Astrocyte (in vitro differentiated cells and primary cell): ENCODE measurements at places on chromosomes 2 and 18. TPM values are rescaled to one million over a fixed set of nuclear protein-coding genes. Genes with fewer than 3 reads are reported as not detected.

Gene ATP9B
- 12.6 and 14.3 TPM in 2 replicates for total RNA-seq

Gene CCDC85A
- 6.1 and 8.9 TPM in 2 replicates for total RNA-seq

- peak; percentile 86 for DNase-seq
- H3K4me3 ChIP-seq, result no peak overlapping the region
- H3K27ac ChIP-seq, result no peak overlapping the region
- no peaks in the 10 kb centered on the region for H3K36me3 ChIP-seq
- peaks cover 14% of the 10 kb centered on the region for H3K4me1 ChIP-seq
Observed at GRCh38 chr2:111227716-111228141, 107.0 kb downstream of the BCL2L11 start.

DNA sequence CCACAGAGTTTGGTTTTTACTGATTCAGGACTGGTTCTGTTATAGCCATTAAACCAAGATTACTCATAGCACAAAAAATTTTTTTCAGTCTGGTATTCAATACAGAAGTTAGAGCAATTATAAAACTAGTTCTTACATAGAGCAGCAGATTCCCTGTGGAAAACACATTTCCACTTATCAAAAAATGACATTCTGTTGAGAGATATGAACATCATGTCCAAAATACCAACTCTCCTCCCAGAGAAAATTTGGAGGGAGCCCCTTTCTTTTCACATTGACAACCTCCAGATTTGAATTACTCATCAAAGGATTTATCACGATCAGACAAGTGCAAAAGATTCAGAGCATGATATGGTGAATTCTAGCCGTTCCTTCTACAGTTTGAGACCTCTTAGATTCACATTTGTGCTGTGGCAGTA is 126.8 kb upstream of the SERPINE2 start:
- no peak overlapping the region for H3K27ac ChIP-seq
- peak; percentile 61 for DNase-seq
- H3K4me1 ChIP-seq, result peaks cover 45% of the 10 kb centered on the region
- no peak overlapping the region for H3K4me3 ChIP-seq

Gene LOXHD1
- not detected in 2 replicates for total RNA-seq
